Thyroid gland (tissue), 4 donors: ENCODE measurements at places on chromosomes 3 and 15.

DNA sequence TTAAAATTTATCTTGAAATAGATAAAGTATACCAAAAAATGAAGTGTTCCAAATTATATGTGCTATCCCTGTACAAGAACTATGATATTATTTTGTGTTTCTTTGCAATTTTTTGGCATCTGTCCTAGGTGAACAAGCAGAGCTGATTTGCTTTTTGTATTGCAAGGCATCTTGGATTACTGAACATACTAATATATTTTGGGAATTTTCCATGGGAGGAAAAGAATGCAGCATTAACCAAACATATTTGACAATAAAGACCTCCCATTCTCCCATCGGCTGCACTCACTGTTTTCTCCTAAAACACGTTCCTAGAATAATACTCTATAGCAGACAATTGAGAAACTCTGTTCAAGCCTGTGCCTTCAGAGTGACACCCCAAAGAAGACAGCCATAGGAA, 265.1 kb upstream of the ALCAM start:
- no peak for DNase-seq

- DNase-seq: no peak
These were observed 141.6 kb upstream of the IGF1R start for GRCh38 chr15:98506711-98507110.

DNA sequence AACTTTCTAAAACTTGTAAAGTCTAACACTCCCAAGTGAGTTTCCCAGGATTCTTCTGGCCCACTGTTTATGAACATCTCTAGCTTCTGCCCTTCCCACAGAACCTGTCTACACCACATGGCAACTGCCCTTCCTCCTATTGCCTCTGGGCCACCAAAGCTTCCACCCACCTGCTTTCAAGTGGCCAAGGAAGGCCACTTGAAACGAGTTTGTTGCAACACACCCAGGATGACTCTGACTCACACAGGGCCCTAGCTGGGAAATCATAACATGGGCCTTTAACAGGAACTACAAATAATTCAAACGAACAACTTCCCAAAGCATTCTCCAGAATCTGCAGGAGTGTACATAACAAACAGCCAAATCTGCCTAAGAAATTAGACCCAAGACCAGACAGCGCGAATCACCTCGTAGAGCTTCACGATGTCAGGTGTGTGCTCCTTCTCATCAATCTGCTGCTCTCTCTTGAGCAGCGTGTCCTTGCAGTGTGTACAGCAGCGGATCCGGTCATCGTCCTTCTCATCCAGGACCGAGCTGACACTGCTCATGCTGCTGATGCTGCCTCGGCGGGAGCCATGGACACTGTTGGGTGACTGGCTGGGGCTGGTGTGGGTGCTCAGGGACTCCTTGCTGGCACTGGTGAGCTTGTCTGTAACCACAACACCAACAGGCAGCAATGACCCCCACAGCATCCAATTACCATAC, 16.8 kb downstream of the RBSN start:
- DNase-seq: peak; percentile 83

- no peak for DNase-seq
These were observed 25.6 kb downstream of the SEC11A start for GRCh38 chr15:84690342-84690741.

DNA sequence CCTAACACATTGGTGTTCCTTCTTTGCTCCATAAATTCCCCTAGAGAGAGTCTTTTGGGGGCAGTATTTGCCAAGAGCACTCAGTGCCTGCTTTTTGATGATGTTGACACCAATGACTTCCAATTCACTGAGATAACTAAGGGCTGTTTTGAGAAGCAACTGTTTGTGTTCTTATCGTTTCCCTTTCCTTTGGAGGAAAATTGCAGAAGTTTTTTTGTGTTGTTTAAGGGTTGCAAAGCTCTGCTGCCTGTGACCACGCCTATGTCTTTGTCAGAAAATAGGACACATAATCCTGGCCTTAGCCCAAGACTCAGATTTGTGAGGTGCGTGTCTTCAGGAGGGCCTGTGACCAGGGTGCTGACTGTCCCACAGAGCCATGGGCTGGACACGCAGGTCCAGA, 99.6 kb downstream of the FAM43A start:
- no peak for DNase-seq

GRCh38 chr3:133797396-133798105, 8.1 kb upstream of the SRPRB start:
- no peak for DNase-seq

GRCh38 chr15:52021128-52021671, 2.2 kb downstream of the MAPK6 start:
- DNase-seq: peak; percentile 66

DNA sequence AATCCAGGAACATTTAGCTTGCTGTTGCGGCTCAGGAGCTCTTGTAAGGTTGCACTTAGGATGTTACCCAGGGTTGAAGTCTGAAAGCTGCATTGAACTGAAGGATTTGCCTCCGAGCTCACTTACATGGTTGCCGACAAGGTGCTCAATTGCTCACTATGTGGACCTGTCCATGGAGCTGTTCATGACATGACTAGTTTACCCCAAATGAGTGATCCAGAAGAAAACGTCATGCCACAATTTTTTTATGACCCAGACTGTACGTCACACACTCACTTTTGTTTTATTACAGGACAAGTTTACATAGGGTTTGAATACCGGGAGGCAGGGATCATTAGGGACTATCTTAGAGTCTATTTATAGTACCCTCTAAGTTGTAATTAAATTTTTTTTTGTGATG, 21.0 kb upstream of the CLDN11 start:
- no peak for DNase-seq

GRCh38 chr3:33001889-33002288, 50.4 kb downstream of the CCR4 start:
- DNase-seq: no peak

GRCh38 chr3:8638994-8639658, 5.5 kb downstream of the SSUH2 start:
- DNase-seq: no peak

GRCh38 chr3:89227634-89228033, 120.2 kb downstream of the EPHA3 start:
- DNase-seq: no peak
